ENCODE measurements at places on chromosomes 11 and 22. TPM values are rescaled to one million over a fixed set of nuclear protein-coding genes. Genes with fewer than 3 reads are reported as not detected.

GRCh38 chr11:5933116-5933515 is 8.9 kb upstream of the OR56A3 start:
- no peak for DNase-seq

DNA sequence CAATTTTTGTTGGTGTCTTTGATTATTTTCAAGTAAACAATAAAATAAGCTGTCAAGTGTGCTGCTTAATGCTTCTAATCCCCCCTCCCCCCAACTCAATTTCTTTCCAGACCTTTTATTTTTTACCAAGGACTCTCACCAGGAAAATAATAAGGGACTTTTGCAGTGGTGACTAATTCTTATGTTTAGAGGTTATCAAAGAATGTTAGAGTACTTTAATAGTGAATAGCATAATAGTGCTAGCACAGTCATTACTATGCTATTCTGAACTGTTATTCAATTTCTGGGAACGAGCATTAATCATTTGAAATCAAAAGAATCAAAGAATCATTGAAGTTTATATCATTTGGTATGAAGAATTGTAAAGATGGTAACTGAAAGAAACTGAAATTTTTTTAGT is 251.4 kb downstream of the DDX10 start:
- no peak for DNase-seq

DNA sequence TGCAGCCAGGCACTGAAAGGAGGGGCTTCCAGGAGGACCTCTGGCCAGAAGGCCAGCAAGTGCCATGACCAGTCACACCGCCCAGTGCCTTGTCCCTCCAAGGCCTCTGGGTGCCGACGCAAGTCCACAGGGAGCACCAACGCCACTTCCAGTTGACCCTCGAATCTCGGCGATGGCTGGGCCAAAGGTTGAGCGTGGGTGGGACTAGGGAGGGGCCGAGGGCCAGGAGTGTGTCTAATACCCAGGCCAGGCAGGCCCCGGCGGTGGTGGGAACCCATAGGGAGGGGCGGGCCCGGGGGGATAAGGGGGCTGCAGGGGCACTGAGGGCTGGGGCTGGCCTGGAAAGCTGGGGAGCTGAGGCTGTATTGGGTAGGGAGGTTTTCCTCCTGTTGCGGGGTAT is 29.3 kb downstream of the CD5 start:
- DNase-seq, result no peak

- no peak for DNase-seq
These were observed 335.7 kb downstream of the DDX10 start for GRCh38 chr11:109000531-109000930.

UPK3A gene
- 2.5 TPM for polyA plus RNA-seq

Data from left renal cortex interstitium (tissue), 4 donors.